Progenitor cell of endocrine pancreas (in vitro differentiated cells): ENCODE measurements at places on chromosomes 2 and 18.

DNA sequence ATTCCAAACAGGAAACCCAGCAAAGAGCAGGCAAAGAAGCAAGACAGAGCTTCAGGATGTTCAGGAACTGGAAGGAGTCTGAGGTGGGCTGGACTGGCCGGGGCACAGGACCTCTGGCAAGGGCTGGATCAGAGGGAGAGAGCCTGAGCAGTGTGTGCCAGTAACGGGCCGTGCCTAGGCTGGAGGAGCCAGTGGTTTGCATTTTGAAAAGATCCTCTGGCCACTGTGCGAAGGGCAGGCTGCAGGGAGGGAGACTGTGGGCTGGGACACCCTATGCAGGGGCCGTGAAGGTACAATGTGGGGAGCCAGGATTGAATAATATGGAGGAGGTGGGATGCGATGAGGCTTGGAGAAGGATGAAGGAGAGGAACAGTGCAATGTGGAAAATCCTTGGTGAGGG lies 6.2 kb upstream of the SDC1 start:
- no peak overlapping the region for H3K27ac ChIP-seq
- no peak overlapping the region for H3K4me3 ChIP-seq
- H3K27me3 ChIP-seq = peaks cover 12% of the 10 kb centered on the region
- H3K4me1 ChIP-seq = peaks cover 3% of the 10 kb centered on the region
- no peak for DNase-seq
- H3K36me3 ChIP-seq = no peaks in the 10 kb centered on the region

DNA sequence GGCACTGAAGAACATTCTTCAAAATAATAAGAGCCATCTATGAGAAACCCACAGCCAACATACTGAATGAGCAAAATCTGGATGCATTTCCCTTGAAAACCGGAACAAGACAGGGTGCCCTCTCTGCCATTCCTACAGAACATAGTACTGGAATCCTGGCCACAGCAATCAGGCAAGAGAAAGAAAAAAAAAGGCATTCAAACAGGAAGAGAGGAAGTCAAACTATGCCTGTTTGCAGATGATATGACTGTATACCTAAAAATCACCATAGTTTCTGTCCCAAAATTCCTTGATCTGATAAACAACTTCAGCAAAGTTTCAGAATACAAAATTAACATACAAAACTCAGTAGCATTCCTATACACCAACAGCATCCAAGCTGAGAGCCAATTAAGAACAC lies 119.5 kb upstream of the PARD3B start:
- DNase-seq = no peak
- no peak overlapping the region for H3K27ac ChIP-seq
- H3K4me1 ChIP-seq = peaks cover 6% of the 10 kb centered on the region
- H3K36me3 ChIP-seq = no peaks in the 10 kb centered on the region
- H3K4me3 ChIP-seq = no peak overlapping the region

- no peak overlapping the region for H3K27ac ChIP-seq
- H3K4me3 ChIP-seq = no peak overlapping the region
- no peaks in the 10 kb centered on the region for H3K27me3 ChIP-seq
- H3K36me3 ChIP-seq = no peaks in the 10 kb centered on the region
- DNase-seq = no peak
These were observed 119.8 kb downstream of the RPIA start for GRCh38 chr2:88811233-88811632.

GRCh38 chr18:58996131-58996641 lies 131.5 kb downstream of the ZNF532 start:
- no peaks in the 10 kb centered on the region for H3K36me3 ChIP-seq
- H3K4me3 ChIP-seq = no peak overlapping the region
- no peaks in the 10 kb centered on the region for H3K4me1 ChIP-seq
- no peaks in the 10 kb centered on the region for H3K27me3 ChIP-seq
- no peak overlapping the region for H3K27ac ChIP-seq

DNA sequence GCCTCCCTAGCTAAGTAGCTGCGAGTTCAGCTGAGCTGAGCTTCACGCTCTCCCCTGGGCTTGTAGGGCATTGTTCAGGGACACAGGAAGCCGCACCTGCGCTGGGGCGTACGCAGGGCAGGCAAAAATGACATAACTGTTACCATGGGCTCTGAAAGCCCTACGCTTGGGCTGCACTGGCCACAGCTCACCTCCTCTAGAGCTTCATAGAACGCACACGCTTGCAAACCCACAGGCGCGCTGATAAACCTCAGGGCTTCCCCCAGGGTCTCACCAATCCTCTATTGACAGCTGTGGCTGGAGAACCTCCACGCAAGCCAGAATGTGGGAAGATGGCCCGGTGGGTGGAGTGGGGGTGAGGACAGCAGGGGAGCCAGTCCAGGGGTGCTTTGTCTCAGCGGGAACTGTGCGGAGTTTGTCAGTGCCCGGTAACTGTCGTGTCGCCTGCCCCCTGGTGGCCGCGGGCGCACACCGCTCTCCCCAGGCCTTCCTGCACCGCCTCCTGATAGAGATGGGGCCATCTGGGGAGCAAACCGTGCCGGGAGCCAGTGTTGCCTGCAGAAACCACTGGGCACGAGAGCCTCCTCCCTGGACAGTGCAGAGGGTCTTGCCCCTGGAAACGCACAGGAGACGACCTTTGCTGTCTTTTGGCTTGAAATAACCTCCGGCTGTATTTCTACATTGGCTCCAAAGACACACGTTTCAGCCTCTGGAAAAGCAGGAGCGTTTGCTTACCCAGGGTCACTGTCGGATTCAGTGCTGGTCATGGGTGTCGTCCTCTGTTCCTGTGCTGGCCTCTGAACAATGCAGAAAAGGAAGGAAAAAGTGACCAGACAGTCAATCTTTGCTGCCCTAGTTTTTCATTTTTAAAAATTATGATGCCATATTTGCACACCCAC lies 17.0 kb upstream of the CIDEA start:
- peaks cover 62% of the 10 kb centered on the region for H3K27me3 ChIP-seq
- no peaks in the 10 kb centered on the region for H3K4me1 ChIP-seq
- peak; percentile 83 for DNase-seq

- H3K36me3 ChIP-seq = no peaks in the 10 kb centered on the region
- H3K27me3 ChIP-seq = peaks cover 46% of the 10 kb centered on the region
- DNase-seq = no peak
- no peak overlapping the region for H3K4me3 ChIP-seq
These were observed 2.4 kb downstream of the NFATC1 start for GRCh38 chr18:79397830-79398761.

- no peak overlapping the region for H3K27ac ChIP-seq
- no peaks in the 10 kb centered on the region for H3K36me3 ChIP-seq
- DNase-seq = no peak
- H3K27me3 ChIP-seq = no peaks in the 10 kb centered on the region
These were observed 21.3 kb upstream of the COL3A1 start for GRCh38 chr2:188952901-188953300.

- H3K36me3 ChIP-seq = no peaks in the 10 kb centered on the region
- H3K27ac ChIP-seq = no peak overlapping the region
- no peak overlapping the region for H3K4me3 ChIP-seq
- no peak for DNase-seq
- no peaks in the 10 kb centered on the region for H3K27me3 ChIP-seq
- H3K4me1 ChIP-seq = no peaks in the 10 kb centered on the region
These were observed 322.5 kb downstream of the LPIN1 start for GRCh38 chr2:12068796-12069538.

GRCh38 chr2:169877398-169877797 lies 50.1 kb downstream of the UBR3 start:
- no peak for DNase-seq
- no peaks in the 10 kb centered on the region for H3K4me1 ChIP-seq
- H3K27ac ChIP-seq = no peak overlapping the region
- no peak overlapping the region for H3K4me3 ChIP-seq
- H3K36me3 ChIP-seq = peaks cover 10% of the 10 kb centered on the region

- H3K27ac ChIP-seq = peak overlapping the region; percentile 74
- H3K4me3 ChIP-seq = no peak overlapping the region
- no peaks in the 10 kb centered on the region for H3K27me3 ChIP-seq
- H3K4me1 ChIP-seq = no peaks in the 10 kb centered on the region
- peaks cover 9% of the 10 kb centered on the region for H3K36me3 ChIP-seq
These were observed 213.0 kb downstream of the RNF152 start for GRCh38 chr18:61679836-61680235.

- no peak for DNase-seq
- no peaks in the 10 kb centered on the region for H3K4me1 ChIP-seq
- no peak overlapping the region for H3K27ac ChIP-seq
- no peaks in the 10 kb centered on the region for H3K36me3 ChIP-seq
- H3K4me3 ChIP-seq = no peak overlapping the region
These were observed 81.3 kb downstream of the SCN3A start for GRCh38 chr2:165122521-165122920.

GRCh38 chr18:70491734-70492348 lies 203.0 kb downstream of the SOCS6 start:
- no peak overlapping the region for H3K4me3 ChIP-seq
- peaks cover 6% of the 10 kb centered on the region for H3K27me3 ChIP-seq
- H3K27ac ChIP-seq = no peak overlapping the region
- peak; percentile 23 for DNase-seq
- no peaks in the 10 kb centered on the region for H3K4me1 ChIP-seq

GRCh38 chr2:240479111-240479501 lies 43.6 kb downstream of the GPC1 start:
- H3K36me3 ChIP-seq = peaks cover 1% of the 10 kb centered on the region
- DNase-seq = no peak
- H3K4me1 ChIP-seq = no peaks in the 10 kb centered on the region
- no peaks in the 10 kb centered on the region for H3K27me3 ChIP-seq
- no peak overlapping the region for H3K4me3 ChIP-seq

DNA sequence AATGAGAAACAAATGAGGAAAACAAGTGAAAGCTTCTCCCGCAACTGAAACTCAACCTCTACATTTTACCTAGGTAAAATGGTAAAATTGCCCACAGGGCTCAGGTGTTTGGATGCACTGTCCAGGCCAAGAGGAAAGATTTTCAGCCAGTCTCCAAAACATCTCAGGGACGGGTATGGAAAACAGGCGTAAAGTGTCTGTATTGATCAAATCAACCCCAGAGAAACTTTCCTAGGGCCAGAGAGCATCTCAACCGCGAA lies 361 bp upstream of the HAT1 start:
- H3K27ac ChIP-seq = peak overlapping the region; percentile 97
- H3K4me3 ChIP-seq = peak overlapping the region; percentile 87
- peaks cover 5% of the 10 kb centered on the region for H3K27me3 ChIP-seq
- peaks cover 12% of the 10 kb centered on the region for H3K4me1 ChIP-seq

GRCh38 chr2:1727101-1727771 lies 17.1 kb downstream of the PXDN start:
- peaks cover 3% of the 10 kb centered on the region for H3K36me3 ChIP-seq
- H3K27ac ChIP-seq = peak overlapping the region; percentile 53
- no peak overlapping the region for H3K4me3 ChIP-seq
- no peak for DNase-seq

GRCh38 chr2:203532957-203533658 lies 2.0 kb downstream of the RAPH1 start:
- peaks cover 7% of the 10 kb centered on the region for H3K27me3 ChIP-seq
- no peak for DNase-seq
- peaks cover 16% of the 10 kb centered on the region for H3K4me1 ChIP-seq
- peak overlapping the region; percentile 65 for H3K4me3 ChIP-seq
- no peaks in the 10 kb centered on the region for H3K36me3 ChIP-seq

DNA sequence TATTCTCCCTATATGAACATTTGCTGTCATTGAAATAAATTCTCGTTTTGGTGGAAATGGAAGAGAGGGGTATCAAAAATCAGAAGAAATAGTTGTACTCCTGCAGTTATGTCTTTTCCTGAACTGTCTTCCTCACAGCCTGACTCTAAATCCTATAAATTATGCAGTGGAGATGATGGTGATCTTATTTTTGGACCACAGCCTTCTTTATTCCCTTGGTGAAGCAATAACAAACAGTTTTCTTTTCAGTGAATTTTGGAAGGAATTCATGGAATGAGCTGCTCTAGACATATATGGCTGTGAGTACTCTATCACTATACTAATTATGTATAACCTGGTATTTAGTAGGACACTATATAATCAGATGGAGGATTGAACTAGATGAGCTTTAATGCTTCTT lies 1.7 kb upstream of the SLC25A12 start:
- peaks cover 29% of the 10 kb centered on the region for H3K27me3 ChIP-seq
- H3K4me1 ChIP-seq = peaks cover 18% of the 10 kb centered on the region
- peaks cover under 1% of the 10 kb centered on the region for H3K36me3 ChIP-seq
- no peak for DNase-seq
- no peak overlapping the region for H3K4me3 ChIP-seq
- H3K27ac ChIP-seq = no peak overlapping the region

DNA sequence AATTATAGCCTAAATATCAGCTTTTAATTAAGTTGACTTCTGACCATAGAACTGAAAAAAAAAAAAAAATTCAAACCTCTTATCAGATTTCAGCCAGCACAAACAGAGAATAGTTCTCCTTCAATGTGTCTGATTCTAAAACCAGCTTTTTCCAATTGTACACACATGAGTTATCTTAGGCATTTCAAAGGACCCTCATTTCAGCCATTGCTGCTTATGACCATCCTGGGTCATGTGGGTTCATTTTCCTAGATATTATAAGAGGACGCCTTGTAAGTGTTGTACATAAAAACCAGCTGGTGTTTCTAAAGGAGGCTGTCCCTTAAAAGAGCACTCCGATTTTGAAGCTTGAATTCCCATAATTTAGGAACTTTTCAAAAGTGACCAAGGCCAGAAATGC lies 62.3 kb upstream of the DYNC1I2 start:
- DNase-seq = no peak
- no peaks in the 10 kb centered on the region for H3K4me1 ChIP-seq
- H3K27ac ChIP-seq = no peak overlapping the region
- peaks cover 1% of the 10 kb centered on the region for H3K36me3 ChIP-seq
- H3K27me3 ChIP-seq = no peaks in the 10 kb centered on the region

DNA sequence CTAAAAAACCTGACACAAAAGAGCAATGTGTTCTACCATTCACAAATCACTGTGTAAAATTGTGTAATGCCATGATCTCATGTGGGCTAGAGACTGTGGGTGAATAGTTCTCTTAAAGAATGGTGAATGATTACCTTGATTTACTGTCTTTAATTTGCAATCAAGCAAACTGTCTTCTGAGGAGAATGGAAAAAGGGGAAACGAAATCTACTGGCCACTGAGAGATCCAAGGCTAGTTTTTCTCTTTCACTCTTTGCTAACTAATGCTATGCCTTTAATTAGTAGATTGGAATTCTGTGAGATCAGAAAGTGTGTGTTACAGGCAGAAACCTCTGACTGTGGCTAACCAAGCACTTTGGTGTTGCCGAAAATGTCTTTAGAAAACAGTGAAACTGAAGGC lies 422.7 kb downstream of the TGIF1 start:
- no peak for DNase-seq
- H3K27me3 ChIP-seq = peaks cover 7% of the 10 kb centered on the region
- H3K4me1 ChIP-seq = peaks cover 12% of the 10 kb centered on the region
- no peak overlapping the region for H3K27ac ChIP-seq
- no peak overlapping the region for H3K4me3 ChIP-seq
